CD4-positive, alpha-beta T cell (primary cell): ENCODE measurements at places on chromosomes 16 and 17. TPM values are rescaled to one million over a fixed set of nuclear protein-coding genes. Genes with fewer than 3 reads are reported as not detected.

Gene KRT20
- not detected for total RNA-seq

Gene PNMT
- total RNA-seq, result 0.47 TPM

Gene STH
- total RNA-seq, result not detected

Gene RRAD
- 0.49 TPM for total RNA-seq

Gene GLTPD2
- not detected for total RNA-seq
